ENCODE measurements at places on chromosomes 3 and 15. TPM values are rescaled to one million over a fixed set of nuclear protein-coding genes. Genes with fewer than 3 reads are reported as not detected.

ZWILCH gene
- total RNA-seq, result 15.1 TPM

CIB2 gene
- total RNA-seq, result 1.2 TPM

NR2E3 gene
- not detected for total RNA-seq

ERC2 gene
- not detected for total RNA-seq

RAD51 gene
- 5.5 TPM for total RNA-seq

AGBL1 gene
- total RNA-seq, result not detected

PLCB2 gene
- 305 TPM for total RNA-seq

ITGA11 gene
- total RNA-seq, result not detected

PRKAR2A gene
- total RNA-seq, result 29.3 TPM

CACNA1D gene
- total RNA-seq, result 0.44 TPM

DNA sequence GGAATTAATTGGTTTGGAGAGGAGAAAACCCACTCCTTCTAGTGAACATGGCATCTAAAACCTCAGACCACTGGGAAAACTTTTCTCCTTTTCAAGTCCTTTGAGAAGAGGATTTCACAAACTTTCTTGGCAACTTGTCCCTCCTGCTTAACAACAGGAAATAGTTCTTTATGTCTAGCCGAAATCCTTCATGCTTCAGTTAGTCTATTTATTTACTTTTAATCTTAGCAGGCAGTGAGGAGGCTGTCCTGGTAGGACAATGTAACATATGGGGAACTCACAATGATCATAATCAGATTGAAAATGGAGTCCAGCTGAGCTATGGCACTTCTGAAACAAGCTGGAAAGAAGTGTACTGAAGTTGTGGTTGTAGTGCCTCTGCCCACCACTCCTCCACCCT is 50.6 kb downstream of the KY start:
- DNase-seq, result no peak
- no peaks in the 10 kb centered on the region for H3K4me1 ChIP-seq
- no peak overlapping the region for H3K4me3 ChIP-seq
- peaks cover 2% of the 10 kb centered on the region for H3K27me3 ChIP-seq
- H3K27ac ChIP-seq, result no peak overlapping the region
- H3K36me3 ChIP-seq, result no peaks in the 10 kb centered on the region

GRCh38 chr3:36904641-36905040 is 40.2 kb downstream of the TRANK1 start:
- H3K27ac ChIP-seq, result peak overlapping the region; percentile 87
- peaks cover 17% of the 10 kb centered on the region for H3K36me3 ChIP-seq
- DNase-seq, result no peak
- no peak overlapping the region for H3K4me3 ChIP-seq
- H3K4me1 ChIP-seq, result peaks cover 80% of the 10 kb centered on the region
- H3K27me3 ChIP-seq, result no peaks in the 10 kb centered on the region

DNA sequence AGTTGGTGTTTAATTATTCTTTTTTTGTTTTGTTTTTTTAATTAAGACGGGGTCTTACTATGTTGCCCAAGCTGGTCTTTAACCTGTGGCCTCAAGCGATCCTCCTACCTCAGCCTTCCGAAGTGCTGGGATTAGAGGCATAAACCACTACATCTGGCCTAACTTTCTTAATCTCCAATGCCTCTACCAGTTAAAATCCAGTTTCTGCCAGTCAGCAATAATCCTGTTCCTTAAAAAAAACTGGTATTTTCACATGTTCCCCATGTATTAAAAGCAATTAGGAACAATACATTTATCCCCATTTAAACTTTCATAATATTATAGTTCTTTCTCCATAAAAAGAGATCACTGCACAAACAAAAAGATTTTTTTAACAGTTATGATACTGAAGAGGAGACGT is 21.2 kb downstream of the DCAF1 start:
- H3K4me1 ChIP-seq, result no peaks in the 10 kb centered on the region
- H3K36me3 ChIP-seq, result peaks cover 56% of the 10 kb centered on the region
- no peak overlapping the region for H3K4me3 ChIP-seq
- H3K27me3 ChIP-seq, result no peaks in the 10 kb centered on the region
- H3K27ac ChIP-seq, result no peak overlapping the region

GRCh38 chr3:150000641-150001040 is 29.9 kb upstream of the PFN2 start:
- no peak overlapping the region for H3K27ac ChIP-seq
- no peak for DNase-seq
- no peak overlapping the region for H3K4me3 ChIP-seq
- peaks cover 2% of the 10 kb centered on the region for H3K27me3 ChIP-seq

DNA sequence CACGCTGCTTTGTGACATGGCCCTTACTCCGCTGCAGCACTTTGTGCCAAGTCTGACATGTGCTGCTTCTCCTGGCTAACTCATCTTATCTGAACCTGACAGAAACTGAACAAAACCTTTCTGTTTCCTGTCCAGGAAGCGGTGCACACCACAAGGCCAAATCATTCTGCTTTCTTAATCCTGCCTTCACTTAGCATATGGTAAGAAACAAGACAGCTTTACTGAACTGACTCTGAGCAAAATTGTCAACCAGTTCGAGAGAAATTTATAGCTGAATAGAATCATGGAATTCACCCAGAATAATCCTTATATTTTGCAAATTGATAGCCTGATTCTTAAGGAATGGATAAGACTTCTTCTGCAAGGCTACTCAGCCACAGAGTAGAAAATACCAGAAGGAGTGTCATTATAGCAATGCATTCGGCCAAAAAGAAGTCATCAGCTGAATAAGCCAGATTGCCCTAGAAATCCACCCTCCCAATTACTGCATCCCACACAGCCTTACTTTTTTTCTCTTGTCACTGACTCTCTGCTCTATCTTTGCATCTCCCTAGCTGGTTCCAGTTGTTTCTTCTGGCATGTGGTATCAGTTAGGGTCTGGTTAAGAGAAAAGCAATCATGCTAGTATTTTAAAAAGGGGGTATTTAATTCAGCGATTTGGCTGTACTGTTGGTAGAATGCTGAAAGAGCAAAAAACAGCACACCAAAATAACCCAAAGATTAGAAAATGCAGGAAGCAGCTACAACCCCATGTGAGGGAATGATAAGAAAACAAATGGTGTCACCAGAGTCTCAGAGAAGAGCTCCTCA is 41.6 kb upstream of the STRIT1 start:
- H3K27ac ChIP-seq, result no peak overlapping the region
- H3K4me1 ChIP-seq, result no peaks in the 10 kb centered on the region
- H3K27me3 ChIP-seq, result no peaks in the 10 kb centered on the region
- DNase-seq, result no peak
- no peaks in the 10 kb centered on the region for H3K36me3 ChIP-seq

DNA sequence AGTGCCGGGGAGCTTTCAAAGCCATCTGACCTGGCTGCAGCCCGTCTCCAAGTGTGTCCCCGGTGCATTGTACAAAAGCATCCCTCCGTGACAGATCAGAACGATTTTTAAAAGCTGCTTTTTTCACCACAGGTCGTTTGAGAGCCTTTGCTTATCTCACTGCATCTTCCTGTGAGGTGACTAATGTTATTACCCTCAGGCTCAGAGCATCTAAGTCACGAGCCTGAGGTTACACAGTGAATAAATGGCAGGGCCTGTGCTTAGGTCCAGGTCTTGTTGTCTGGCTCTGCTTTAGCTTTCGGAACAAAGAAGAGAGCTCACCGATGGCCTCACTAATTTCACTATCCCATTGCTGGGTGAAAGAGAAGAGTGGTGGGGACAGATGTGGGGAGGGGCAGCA is 83.3 kb downstream of the SEC22A start:
- H3K4me3 ChIP-seq, result no peak overlapping the region
- no peaks in the 10 kb centered on the region for H3K4me1 ChIP-seq
- no peaks in the 10 kb centered on the region for H3K27me3 ChIP-seq
- H3K27ac ChIP-seq, result no peak overlapping the region

- H3K27me3 ChIP-seq, result no peaks in the 10 kb centered on the region
- H3K36me3 ChIP-seq, result no peaks in the 10 kb centered on the region
- H3K4me1 ChIP-seq, result peaks cover 37% of the 10 kb centered on the region
- peak overlapping the region; percentile 19 for H3K4me3 ChIP-seq
- no peak for DNase-seq
These were observed 3.5 kb downstream of the TKT start for GRCh38 chr3:53252096-53252946.

DNA sequence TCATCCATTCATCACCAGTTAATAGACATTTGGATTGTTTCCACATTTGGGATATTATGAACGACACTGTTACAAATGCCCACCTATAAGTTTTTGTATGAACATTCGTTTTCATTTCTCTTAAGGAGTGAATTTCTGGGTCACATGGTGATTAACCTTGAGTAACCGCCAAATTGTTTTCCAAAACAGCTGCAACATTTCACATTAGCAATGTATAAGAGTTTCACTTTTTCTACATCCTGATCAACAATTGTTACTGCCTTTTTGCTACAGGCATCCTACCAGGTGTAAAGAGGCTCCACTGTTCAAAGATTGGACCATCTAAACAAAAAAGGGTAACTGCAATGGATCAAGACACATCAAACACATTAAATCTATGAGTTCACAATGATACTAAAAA is 52.0 kb downstream of the CPEB1 start:
- no peak overlapping the region for H3K27ac ChIP-seq
- no peaks in the 10 kb centered on the region for H3K27me3 ChIP-seq
- H3K36me3 ChIP-seq, result no peaks in the 10 kb centered on the region
- H3K4me3 ChIP-seq, result no peak overlapping the region

DNA sequence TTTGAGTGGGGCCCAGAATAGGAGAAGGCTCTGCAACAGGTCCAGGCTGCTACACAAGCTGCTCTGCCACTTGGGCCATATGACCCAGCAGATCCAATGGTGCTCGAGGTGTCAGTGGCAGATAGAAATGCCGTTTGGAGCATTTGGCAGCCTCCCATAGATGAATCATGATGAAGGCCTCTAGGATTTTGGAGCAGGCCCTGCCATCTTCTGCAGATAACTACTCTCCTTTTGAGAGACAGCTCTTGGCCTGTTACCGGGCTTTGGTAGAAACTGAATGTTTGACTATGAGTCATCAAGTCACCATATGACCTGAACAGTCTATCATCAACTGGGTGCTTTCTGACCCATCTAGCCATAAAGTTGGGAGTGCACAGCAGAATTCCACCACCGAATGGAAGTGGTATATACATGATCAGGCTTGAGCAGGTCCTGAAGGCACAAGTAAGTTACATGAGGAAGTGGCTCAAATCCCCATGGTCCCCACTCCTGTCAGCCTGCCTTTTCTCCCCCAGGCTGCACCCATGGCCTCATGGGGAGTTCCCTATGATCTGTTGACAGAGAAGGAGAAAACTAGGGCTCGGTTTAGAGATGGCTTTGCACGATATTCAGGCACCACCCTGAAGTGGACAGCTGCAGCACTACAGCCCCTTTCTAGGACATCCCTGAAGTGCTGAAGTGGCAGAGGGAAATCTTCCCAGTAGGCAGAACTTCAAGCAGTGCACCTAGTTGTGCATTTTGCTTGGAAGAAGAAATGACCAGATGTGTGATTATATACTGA is 971.4 kb downstream of the MCTP2 start:
- no peaks in the 10 kb centered on the region for H3K36me3 ChIP-seq
- no peak for DNase-seq
- H3K27ac ChIP-seq, result no peak overlapping the region
- no peak overlapping the region for H3K4me3 ChIP-seq
- no peaks in the 10 kb centered on the region for H3K4me1 ChIP-seq

DNA sequence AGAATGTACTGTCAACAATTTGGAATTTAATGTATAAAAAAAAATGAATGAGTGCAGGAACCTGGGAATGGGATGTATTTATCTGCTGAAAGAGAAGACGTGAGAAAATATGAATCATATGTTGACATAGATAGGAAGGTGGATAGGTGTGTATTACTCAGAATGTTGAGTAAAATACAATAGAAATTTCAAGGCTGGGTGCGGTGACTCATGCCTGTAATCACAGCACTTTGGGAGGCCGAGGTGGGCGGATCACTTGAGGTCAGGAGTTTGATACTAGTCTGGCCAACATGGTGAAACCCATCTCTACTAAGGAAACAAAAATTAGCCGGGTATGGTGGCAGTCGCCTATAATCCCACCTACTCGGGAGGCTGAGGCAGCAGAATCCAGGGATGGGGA is 202.8 kb downstream of the CADM2 start:
- no peaks in the 10 kb centered on the region for H3K27me3 ChIP-seq
- H3K27ac ChIP-seq, result no peak overlapping the region
- no peaks in the 10 kb centered on the region for H3K4me1 ChIP-seq
- H3K4me3 ChIP-seq, result no peak overlapping the region
- no peaks in the 10 kb centered on the region for H3K36me3 ChIP-seq
- no peak for DNase-seq

- H3K4me1 ChIP-seq, result peaks cover 23% of the 10 kb centered on the region
- no peak for DNase-seq
- no peaks in the 10 kb centered on the region for H3K27me3 ChIP-seq
- H3K27ac ChIP-seq, result peak overlapping the region; percentile 67
These were observed 66.7 kb downstream of the GLB1 start for GRCh38 chr3:33030246-33030645.

GRCh38 chr15:91946581-91947292 is 93.2 kb downstream of the SLCO3A1 start:
- peaks cover 24% of the 10 kb centered on the region for H3K4me1 ChIP-seq
- H3K36me3 ChIP-seq, result no peaks in the 10 kb centered on the region
- no peak overlapping the region for H3K4me3 ChIP-seq
- H3K27me3 ChIP-seq, result no peaks in the 10 kb centered on the region

DNA sequence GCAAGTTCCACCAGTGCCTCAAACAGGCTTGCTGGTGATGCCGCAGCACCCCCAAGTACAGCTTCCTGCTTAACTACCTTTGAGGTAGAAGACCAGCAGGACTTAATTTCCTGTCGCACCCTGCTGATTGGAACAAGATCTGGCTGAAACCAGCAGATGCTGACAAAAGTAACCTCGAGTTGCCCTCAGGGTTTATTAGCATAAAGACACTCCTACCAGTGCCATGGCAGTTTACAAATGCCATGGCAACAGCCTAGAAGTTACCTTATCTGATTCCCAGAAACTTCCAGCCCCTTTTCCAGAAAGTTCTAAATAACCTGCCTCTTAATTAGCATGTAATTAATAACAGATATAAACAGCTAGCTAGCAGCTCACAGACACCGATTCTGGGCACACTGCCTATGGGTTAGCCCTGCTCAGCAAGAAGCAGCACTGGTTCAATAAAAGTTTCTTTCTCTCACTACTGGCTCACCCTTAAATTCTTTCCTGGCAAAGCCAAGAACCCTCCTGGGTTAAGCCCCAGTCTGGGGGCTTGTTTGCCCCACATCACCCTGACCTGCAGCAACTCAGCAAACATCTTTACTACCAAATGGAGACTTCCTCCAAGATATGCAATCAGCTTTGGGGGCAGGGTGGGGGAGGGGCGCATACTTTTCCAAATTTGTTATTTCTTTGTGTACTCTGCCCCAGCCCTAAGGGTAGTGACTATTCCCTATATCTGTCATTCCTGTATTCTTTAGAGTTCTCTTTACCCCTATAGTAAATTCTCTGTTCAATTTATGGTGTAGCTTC is 54.2 kb downstream of the MAP4 start:
- H3K4me1 ChIP-seq, result peaks cover 17% of the 10 kb centered on the region
- H3K27ac ChIP-seq, result peak overlapping the region; percentile 39
- DNase-seq, result peak; percentile 85
- H3K4me3 ChIP-seq, result peak overlapping the region; percentile 16

Measured in CD4-positive, CD25-positive, alpha-beta regulatory T cell (primary cell).